ENCODE measurements at places on chromosomes 11 and 22.
A peak's percentile ranks its signal among the peaks of the same experiment; 100 is the strongest.

- peak; percentile 36 for DNase-seq
These were observed 57.6 kb downstream of the KCNJ4 start for GRCh38 chr22:38397189-38398085.

DNA sequence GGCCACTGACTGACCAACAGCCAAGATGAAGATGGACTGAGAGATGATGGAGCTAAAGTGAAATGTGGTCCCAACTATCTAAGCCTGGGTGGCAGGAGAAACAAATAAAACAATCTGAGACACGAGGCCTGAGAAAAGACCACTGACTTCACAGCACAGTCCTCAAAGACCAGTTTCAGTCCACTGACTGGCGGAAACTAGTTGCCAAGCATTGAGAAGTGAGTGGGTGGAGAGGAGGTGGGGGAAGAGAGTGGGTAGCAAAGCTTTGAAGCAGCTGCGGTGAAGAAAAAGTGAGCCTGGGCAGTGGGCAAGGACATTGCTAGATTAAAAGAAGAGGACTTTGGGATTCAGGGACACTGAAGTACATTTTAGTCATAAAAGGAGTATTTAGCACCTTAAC lies 1.9 kb downstream of the MS4A1 start:
- no peak for DNase-seq

DNA sequence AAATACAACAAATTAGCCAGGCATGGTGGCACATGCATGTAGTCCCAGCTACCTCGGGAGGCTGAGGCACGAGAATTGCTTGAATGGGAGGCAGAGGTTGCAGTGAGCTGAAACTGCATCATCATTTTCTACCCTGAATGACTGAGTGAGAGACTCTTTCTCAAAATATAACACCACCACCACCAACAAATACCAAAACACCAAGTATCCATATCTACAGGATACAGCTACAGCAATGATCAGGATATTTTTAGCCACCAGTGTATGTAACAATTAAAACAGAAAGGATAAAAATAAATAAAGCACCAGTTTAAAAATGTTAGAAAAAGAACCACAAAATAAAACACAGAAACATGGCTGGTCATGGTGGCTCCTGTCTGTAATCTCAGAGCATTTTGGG lies 13.2 kb downstream of the A4GALT start:
- no peak for DNase-seq

DNA sequence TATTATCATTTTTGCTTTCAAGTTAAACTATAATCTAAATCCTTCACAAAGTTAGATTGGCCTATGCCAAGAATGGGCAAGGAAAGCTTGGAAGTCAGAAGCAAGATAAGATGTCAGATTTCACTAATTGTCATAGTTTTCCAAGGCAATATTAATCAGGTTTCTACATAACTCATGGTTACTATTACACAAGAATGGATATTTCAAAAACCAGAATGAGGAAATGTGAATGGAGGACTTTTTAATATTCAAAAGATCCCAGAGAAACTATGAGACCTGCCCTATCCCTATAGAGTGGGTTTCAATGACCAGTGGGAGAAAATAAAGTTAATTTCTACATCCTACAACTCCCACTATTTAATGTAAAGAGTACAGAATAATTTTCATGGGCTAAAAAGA lies 203.2 kb downstream of the CASP12 start:
- DNase-seq, result peak; percentile 5

- DNase-seq, result peak; percentile 12
These were observed at the start of gene CALCB for GRCh38 chr11:15073361-15074205. CALCB (plus strand) TSS chr11:15073593; CDS start chr11:15074719, 1,126 bp downstream.

GRCh38 chr22:36088292-36088691 lies 59.7 kb upstream of the RBFOX2 start:
- DNase-seq, result no peak

- DNase-seq, result peak; percentile 62
These were observed 31.3 kb upstream of the WNT7B start for GRCh38 chr22:46008291-46008690.
